ENCODE measurements at places on chromosomes 7 and 10.

- DNase-seq = no peak
Measured at GRCh38 chr10:22022257-22023032, 18.9 kb upstream of the DNAJC1 start.

DNA sequence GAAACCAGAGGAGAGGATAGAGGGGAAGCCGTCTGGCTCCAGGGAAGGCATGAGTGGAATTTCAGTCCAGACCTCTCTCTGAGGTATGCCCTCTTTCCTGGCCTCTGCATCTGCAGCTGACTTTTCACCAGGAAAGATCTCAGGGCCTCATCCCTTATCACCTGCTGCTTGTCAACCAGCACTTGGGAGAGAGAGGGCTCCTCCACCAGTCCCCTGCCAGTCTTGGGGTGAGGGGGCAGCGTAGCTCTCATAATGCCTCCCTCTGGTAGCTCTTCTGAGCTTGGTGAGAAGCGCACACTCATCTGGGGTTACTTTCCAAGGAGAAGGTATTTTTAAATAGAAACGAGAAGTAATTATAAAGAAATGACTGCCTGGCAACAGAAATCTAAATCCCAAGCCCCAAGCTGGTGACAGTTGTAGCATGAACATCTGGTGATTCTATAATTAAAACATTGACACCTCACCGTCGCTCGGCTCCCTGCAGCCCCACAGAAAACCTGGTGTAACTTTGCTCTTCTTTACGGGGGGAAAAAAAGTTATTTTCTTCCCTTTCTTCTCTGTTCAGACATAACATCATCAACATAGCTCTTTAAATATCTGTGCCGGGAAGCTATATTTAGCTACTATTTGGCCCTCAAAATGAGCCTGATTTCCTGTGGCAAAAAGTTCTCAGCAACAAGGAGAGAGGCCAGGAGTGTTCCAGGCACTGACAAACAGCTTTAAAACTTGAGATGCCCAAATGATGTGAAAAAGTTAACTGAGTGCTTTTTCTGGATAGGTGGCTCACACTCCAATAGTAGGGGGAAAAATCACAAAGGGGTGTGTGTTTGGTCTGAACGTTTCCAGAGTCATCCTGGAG, 26.9 kb downstream of the HIP1 start:
- no peak for DNase-seq

- DNase-seq = no peak
Measured at GRCh38 chr10:77873536-77874380, 52.8 kb downstream of the DLG5 start.

- no peak for DNase-seq
Measured at GRCh38 chr10:93346108-93346507, 136.0 kb downstream of the MYOF start.

- DNase-seq = no peak
Measured at GRCh38 chr7:74604326-74605020, 53.0 kb upstream of the GTF2I start.

- no peak for DNase-seq
Measured at GRCh38 chr7:157564517-157565177, 227.8 kb downstream of the DNAJB6 start.

GRCh38 chr7:104998040-104998752, 15.8 kb upstream of the KMT2E start:
- no peak for DNase-seq

- no peak for DNase-seq
Measured at GRCh38 chr10:30282221-30282620, 66.9 kb downstream of the MTPAP start.

DNA sequence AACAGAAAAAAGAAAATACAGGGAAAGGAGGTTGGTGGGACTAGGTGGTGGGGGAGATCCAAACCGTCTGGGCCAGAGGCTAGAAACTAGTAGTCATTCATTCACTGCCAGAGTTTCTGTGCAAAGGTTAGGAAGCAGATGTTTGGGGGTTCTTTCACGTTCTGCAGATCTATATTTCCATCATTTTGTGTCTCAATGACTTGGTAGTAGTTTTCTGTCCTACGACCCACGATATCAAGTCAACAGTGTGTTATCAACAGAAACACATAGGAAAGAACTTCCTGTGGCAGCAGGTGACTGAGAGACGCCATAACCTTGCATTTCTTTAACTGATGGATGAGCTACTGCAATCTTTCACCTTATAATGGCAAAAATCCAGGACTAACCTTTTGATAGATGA, 1.8 kb downstream of the CEP55 start:
- no peak for DNase-seq

GRCh38 chr7:47866120-47866519, 82.1 kb downstream of the PKD1L1 start:
- no peak for DNase-seq

DNA sequence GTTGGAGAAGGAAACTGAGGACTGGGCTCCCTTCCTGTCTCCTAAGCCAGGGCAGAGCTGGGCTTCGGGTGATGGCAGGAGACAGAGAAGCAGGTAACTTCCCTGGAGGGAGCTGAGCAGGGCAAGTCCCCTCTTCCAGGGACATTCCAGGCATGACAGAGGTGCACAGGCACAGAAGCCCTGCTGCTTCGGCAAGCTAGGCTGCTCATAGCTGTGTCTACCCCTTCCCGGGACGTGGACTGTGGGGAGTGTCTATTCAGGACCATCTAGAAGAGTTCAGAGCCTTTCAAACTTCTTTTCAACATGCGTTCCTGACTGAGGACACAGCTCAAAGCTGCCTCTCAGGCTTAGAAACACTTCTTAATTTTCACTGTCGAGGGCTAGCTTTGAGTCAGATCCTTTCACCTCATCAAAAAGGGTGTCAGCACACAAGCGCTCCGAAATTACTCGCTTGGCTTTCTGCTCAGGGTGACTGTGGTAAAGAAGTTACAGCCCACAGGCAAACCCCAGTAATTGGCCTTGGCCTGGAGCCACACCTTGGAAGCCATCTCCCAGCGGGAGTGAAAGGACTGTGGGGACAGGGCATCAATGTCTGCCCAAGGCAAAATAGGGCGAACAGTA, 63.7 kb upstream of the STEAP1B start:
- DNase-seq = no peak

DNA sequence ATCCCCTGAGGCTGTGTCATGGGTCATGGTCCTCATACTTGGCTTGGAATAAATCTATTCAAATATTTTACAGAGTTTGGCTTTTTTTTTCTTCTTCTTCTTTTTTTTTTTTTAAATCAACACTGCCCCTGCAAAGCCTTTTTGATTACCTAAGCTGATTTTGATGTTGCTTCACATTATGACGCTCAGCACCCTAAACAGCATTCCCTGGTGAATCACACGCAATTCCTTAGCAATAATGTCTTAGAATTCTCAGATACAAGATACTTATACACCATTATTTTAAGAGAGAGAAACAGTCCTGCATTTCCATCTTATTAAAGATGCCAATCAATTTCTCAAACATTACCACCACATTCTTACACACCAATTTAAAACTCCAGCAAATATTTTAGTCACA, 323.7 kb upstream of the IGFBP3 start:
- DNase-seq = no peak

DNA sequence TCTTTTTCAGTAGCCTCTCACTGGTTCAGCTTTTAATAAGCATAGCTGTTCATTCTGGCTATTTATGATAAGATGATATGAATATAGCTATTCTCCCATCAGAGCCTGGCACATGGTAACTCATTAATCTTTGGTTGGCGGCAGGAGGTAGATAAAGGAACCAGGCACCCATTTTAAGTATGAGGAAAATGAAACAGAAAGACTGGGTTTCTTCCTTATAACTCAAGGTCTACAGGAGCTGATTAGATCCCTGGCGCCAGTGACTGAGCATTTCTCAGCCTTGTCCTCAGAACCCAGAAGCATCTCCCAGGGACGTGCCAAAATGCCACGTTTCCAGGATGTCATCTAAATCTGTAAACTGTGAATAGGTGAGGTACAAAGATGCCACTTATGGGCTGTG, 141.9 kb downstream of the TCF7L2 start:
- DNase-seq = no peak

DNA sequence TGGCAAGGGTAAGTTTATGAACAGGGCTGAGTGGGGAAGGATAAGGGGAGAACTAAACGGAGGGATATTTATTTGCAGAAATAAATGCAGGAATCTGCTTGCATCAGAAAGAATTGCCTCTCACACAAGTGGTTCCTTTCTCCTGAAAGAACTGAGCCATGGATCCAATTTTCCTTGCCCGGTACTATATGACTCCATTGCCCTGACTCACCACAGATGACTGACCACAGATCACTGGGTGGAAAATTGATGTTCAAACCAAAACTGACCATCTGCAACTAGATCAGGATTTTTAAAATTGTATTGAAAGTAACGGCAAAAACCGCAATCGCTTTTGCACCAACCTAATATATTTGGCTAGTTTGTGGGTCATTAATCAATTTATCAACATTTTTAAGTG, 6.2 kb upstream of the MACC1 start:
- DNase-seq = no peak
